ENCODE measurements at places on chromosomes 5 and 9.

GRCh38 chr9:116312221-116312620, 158.6 kb downstream of the PAPPA start:
- no peak for DNase-seq

GRCh38 chr9:5437254-5438216, at the start of gene PLGRKT:
TSS of gene PLGRKT (minus strand) at chr9:5437925. CDS start at chr9:5431977, 5,948 bp downstream.
- DNase-seq, result peak; percentile 98

- DNase-seq, result peak; percentile 74
Observed at GRCh38 chr9:36401164-36401740, 1.2 kb upstream of the RNF38 start.

DNA sequence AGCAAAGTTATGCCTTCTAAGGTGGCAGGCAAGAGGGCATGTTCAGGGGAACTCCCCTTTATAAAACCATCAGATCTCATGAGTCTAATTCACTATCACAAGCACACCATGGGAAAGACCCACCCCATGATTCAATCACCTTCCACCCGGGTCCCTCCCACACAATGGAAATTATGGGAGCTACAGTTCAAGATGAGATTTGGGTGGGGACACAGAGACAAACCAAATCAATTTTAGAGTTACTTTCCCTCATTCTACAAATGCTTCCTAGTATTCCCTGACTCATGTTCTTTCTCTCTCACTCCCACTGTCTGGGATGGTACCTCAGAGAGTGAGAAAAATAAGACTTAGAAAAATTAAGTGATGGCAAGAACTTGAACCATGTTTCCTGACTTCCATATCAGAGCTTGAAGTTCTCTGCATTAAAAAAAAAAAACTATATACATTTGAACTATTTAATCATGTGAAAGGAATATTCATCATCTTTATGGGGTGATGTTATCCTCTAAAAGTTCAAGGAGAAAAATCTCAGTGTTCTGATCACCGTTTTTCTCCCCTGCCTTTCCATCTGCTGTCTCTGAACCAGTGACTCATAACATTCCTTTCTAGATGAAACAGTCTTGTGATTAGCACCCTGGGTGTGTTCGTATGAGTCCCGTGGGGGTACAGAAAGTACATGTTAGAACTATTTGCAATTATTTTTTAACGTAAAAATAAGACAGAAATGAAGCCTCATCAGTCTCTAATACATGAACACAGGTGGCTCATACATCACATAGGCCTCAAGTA, 282.9 kb downstream of the SLF1 start:
- DNase-seq, result no peak

DNA sequence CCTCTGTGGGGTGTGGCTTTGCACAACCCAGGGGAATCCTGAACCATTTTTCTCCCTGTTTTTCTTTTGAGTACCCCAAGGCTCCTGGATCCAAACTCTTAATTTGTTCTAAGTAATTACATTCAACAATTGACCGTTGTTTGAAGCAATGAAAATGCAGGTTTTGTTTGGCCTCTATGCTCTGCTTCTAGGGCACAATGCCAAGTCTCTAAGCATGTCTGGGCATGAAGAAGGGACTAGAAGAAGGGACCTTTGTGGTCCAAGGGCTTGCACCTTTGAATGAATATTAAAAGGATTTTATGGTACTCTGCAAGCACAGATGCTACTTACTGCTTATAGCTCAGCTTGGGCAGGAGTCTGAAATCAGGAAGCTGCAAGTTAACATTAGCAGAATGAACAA, 6.6 kb upstream of the ENC1 start:
- no peak for DNase-seq

- DNase-seq, result peak; percentile 70
Observed at GRCh38 chr9:124771867-124772679, 962 bp upstream of the NR6A1 start.

DNA sequence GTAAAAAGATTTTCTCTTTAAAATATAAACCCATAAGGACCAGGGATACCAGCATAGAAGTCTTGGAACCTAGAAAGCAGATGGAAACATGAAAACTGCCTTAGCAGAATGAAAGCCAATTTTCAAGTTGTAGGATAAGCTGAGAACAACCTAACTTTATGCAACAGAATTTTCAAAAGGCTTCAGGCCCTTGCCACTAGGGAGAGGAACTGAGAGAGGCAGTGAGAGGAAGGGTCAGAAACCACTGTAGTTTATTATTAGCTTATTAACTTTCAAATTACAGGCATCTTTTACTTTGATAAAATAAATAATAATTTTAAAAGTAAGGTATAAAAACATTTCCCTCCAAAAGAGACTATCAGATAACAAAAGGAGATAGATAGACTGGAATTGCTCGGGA, 33.4 kb downstream of the FAM81B start:
- no peak for DNase-seq

DNA sequence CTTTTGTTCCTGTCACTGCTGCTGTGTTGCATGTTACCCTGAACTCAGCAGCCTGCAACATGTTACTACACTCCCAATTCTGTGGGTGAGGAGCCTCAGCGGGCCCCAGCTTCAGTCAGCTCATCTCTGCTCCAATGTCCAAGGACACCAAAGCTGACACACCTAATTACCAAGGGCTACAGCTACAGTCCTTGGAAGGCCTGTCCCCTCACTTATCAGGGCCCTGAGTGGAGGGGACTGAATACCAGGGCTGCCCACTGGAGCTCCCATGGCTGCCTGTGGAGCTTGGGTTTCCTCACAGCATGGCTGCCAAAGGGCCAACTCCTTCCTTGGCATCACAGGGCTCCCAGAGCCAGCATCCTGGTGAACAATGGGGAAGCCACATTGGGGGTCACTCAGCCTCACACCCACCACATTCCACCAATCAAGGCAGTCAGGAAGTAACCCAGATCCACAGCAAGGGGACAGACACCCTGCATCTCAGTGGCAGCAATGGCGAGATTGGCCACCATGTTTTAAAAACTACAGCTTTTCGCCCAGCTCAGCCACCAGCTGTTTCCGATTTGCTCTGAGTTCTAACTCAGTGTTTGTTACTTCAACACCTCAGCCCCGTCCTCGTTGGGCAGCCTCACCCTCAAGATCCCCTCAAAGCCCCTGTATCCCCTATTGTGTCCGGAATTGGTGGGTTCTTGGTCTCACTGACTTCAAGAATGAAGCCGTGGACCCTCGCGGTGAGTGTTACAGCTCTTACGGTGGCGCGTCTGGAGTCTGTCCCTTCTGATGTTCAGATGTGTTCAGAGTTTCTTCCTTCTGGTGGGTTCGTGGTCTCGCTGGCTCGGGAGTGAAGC, 18.9 kb downstream of the SEMA4D start:
- DNase-seq, result no peak

DNA sequence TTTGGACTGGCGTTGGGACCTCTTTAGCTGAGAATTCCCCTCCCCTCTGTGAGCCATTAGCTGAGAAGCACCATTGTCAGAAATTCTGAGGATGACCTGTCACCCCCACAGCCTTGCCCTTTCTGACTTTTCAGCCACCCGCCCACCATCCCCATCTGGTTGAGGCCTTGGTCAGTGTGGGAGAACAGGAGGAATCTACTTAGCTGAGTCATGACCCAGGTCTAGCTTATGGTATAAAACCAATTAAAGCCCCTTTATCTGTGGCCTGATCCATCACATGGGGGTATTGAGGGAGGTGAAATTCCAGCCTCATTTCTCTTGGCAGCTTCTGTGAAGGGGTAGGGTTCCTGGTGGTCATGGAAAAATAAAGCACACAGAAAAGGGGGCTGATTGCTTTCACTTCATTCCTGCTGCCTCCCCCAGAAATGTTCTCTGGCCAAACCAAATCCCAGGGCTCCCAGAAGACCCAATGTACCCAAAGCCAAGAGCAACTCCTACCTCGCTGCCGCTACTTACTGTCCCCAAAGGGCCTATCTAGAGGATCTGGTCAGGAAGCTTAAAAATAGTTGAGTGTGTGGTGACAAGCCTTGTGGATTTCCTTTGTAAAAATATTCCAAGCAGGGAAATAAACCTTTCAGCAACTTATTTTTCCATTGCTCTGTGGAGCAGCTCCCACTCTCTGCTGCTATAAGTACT, 174.8 kb upstream of the TNC start:
- DNase-seq, result no peak

DNA sequence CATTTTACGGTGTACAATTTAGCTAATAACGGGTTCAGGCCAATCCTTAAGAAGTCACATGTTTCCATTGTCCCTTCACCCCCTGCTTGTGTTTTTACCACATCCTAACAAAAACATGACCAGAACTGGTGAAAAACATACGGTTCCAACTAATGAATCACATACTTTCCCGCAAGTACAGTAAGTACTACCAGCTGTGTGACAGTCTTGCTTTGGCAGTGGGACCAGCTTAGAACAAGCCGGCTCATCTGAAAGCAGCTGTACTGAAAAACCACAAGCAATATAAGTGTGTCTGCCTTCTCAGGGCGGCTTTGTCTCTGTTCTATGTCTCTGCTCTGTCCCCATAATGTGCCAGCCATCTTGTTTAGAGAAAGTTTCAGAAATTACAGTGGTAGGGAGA, 242.5 kb downstream of the BNC2 start:
- no peak for DNase-seq

GRCh38 chr9:127444921-127445850, 6.0 kb downstream of the RPL12 start:
- no peak for DNase-seq

DNA sequence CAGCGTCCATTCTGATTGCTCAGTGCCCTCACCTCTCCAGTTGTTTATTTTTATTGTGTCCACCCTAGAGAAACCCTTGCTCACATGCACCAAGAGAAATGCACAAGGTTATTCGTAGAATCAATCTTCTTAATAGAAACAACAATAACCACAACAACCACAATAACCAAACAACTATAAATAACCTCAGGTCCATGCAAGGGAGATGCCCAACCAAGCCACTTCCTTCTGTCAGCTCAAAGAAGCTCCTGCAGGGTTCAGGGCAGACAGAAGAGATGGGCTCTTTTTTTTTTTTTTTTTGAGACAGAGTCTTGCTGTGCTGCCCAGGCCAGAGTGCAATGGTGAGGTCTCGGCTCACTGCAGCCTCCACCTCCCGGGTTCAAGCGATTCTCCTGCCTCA, 14.9 kb upstream of the TCOF1 start:
- no peak for DNase-seq

- peak; percentile 62 for DNase-seq
Observed at GRCh38 chr9:21801683-21802417, 586 bp upstream of the MTAP start.

DNA sequence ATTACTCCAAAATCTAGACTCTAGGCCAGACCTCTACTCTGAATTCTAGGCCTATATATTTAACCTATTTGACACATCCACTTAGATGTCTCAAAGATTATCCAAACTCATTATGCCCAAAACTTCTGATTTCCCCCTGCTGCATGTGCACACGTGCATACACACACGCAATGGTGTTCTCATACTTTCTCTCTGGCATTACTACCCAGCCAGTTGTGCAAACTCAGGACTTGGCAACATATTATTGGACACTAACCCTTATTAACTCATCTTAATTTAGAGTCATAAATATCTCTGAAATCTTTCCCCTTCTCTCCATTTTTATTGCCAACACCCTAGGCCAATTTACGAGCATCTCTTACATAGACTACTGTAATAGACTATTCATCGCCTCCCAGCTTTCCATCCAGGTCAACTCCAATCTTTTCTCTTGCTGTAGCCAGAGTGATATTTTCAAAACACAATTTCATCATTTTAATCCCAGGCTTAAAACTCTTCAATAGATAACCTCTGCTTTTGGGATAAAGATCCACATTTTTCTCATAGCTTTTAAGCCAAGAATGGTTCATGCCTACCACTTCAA, 141.2 kb upstream of the VLDLR start:
- DNase-seq, result no peak

DNA sequence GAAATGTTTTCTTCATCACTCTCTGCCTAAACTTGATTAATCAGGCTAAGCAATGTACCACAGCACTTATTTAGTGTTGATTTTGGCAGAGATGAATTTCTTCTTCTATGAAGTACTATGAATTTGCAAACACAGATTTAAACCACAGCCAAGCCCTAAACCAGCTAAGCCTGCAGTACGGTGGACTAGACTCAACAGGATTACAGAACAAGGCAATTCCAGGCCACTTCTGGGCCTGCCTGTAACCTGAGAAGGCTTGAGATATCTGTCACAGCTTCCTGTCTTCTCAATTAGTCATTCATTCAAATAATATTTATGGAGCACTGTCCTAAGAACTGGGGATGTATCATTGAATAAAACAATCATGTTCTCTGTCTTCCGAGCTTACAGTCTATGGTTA, 32.4 kb upstream of the CAST start:
- DNase-seq, result no peak

DNA sequence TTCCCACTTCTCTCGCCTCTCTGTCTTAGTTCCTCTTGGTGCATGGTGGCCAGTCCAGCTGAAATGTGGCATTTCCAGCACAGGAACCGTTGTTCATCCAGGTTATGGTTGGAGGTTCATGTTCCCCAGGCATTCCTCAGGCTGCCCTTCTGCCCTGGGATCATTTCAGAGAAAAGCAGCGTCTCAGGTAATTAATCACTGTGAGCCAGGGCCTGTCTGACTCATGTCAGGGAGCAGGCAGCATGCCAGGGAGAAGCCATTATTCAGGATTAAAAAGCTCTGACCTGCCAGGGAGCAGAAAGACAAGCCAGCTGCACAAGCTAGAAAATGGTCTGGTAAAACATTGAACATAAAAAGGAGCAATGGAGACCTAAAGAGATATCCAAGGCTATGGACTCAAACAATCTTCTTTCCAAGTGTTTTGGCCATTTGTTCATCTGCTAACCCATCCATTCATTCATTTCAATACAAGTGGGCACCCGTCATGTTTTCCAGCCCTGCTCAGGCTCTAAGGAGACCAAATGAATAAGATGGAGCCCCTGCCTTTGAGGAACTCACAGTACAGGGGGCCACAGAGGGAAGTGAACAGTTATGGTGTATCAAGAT, 241.4 kb downstream of the DRD1 start:
- DNase-seq, result no peak

GRCh38 chr9:137277329-137278041, at the start of gene TOR4A:
TSS of gene TOR4A (plus strand) at chr9:137277726. CDS start at chr9:137278690, 964 bp downstream.
- peak; percentile 56 for DNase-seq

DNA sequence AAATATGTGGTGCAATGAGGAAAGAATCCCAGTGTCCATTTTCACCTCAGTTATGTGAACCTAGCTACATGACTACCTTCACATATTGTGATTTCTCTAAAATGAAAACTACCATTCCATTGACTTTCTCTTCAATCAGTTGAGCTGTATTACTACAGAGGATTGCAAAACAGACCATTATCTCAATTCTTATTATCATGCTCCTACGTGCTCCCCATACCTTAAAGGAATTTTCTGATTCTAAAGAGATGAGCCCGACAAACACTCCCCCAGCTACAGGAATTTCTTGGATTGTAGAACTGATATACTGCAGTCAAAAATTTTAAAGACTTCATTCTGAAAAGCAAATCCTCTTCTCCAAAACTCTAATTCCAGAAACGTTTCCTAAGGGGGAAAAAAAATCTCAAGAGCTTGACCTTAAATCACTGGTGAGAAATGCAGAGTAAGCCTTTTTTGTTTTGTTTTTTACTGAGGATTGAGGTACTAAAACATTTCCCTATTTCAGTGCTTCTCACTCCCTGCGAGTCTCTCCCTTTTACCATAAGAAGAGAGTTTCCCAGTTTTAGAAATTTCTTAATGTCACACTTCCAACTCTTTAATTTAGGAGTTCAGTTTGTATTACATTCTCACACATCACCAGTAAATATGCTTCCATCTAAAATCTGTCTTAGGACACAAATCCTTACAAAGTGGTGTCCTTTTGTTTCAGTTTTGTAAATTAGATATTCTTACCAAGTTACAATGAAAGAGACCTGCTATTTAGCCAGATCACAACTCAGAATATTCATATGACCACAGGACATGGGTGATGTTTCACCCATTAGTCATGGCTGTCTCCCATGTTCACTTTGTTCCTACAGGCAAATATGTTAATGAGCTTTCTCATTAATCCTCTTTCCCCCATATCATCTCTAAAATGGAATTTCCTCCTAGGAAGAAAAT, 203.8 kb downstream of the TSSK1B start:
- DNase-seq, result no peak

GRCh38 chr5:61817472-61818326, 485.6 kb downstream of the ZSWIM6 start:
- peak; percentile 91 for DNase-seq

All from Ammon's horn (tissue), 1 donor.